ENCODE measurements at places on chromosomes 6 and 20. TPM values are rescaled to one million over a fixed set of nuclear protein-coding genes. Genes with fewer than 3 reads are reported as not detected.

GRCh38 chr6:154938221-154938580, 56.9 kb upstream of the TIAM2 start:
- DNase-seq: no peak

The MYH7B gene
- 0.55 TPM for total RNA-seq

- no peak for DNase-seq
Measured at GRCh38 chr6:115310156-115310555, 750.5 kb downstream of the FRK start.

The TP53INP2 gene
- total RNA-seq: 2.1 TPM

The GSTA3 gene
- not detected for total RNA-seq

The CDH22 gene
- total RNA-seq: not detected

DNA sequence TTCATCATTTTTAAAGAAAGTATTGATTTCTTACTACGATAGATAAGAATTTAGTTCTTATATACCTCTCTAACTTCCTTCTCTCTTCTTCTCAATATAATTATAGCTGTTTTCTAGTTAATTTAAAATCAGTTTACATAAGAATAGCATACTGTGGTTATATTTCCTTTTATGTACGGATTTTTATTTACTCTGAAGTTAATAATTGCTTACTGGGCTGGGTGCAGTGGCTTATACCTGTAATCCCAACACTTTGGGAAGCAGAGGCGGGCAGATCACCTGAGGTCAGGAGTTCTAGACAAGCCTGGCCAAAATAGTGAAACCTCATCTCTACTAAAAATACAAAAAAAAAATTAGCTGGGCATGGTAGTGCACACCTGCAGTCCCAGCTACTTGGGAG, 9.7 kb downstream of the ACSS2 start:
- DNase-seq: no peak

GRCh38 chr6:74631564-74631963, 574.3 kb downstream of the COL12A1 start:
- no peak for DNase-seq

GRCh38 chr20:57476084-57476526, 48.8 kb downstream of the CTCFL start:
- DNase-seq: no peak

DNA sequence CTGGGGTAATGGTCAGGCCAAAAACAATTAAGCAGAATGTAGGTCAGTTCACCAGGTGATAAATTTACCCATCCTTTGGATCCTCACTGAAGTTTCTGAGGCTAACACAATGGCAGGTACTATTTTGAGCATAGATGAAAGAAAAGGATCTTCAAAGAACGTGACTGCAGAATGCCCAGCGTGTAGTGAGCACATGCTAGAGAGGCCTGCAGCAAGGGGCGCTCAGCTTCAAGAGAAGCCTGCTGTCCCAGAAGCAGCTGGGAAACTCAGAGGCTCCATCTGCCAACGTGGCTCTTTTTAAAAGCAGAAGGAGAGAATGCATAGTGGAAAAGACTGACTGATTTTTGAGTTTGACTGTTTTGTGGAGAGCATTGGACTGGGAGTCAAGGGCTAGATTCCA, 57.4 kb downstream of the CD83 start:
- no peak for DNase-seq

The KAT14 gene
- total RNA-seq: 17.7 TPM

DNA sequence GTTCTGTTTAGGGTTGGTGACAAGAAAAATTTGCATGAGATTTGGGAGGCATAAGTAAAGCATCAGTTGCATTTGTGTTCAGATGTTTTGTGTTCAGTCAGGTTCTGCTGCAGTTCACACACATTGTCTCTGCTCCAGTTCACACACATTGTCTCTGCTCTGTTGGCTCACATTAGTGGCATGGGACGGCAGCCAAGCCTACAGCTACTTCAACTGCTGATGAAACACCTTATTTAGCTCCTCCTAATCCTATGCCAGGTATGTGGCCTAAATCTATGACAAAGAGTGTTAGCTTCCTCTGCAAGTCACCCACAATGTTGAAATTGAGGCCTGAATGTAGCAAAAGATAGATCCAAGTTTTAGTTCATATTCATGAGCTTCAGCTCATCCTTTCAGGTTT, 278.1 kb upstream of the SYNCRIP start:
- no peak for DNase-seq

The TMEM30A gene
- total RNA-seq: 61.6 TPM

The ZC3H12D gene
- 27.0 TPM for total RNA-seq

- DNase-seq: no peak
Measured at GRCh38 chr20:16758454-16759180, 10.5 kb downstream of the OTOR start.

- no peak for DNase-seq
Measured at GRCh38 chr6:7674291-7674690, 51.6 kb upstream of the BMP6 start.

The SLPI gene
- not detected for total RNA-seq

The UST gene
- total RNA-seq: 3.1 TPM

- no peak for DNase-seq
Measured at GRCh38 chr20:53940907-53941545, 129.4 kb downstream of the BCAS1 start.

GRCh38 chr6:79621579-79621978, 9.6 kb upstream of the SH3BGRL2 start:
- no peak for DNase-seq

- DNase-seq: no peak
Measured at GRCh38 chr20:62762801-62763368, 33.4 kb upstream of the MRGBP start.

DNA sequence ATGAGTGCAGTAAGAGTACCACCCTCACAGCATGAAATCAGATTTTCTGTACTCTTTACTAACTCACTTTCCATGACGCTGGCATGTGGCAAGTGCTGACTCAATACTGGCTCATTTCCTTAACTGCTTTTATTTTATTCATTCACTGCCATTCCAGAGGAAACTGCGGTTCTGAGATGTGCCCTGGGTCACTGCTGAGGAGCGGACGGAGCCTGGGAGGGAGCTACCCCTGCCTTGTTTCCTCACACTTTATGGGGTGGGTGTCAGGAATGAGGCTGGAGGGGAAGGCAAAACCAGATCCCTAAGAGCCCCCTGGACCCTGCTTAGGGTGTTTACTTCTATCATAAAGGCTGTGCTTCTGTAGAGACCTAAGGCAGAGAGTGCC, 14.4 kb downstream of the NT5E start:
- no peak for DNase-seq

The NKX2-2 gene
- not detected for total RNA-seq

The BMP5 gene
- total RNA-seq: not detected

- no peak for DNase-seq
Measured at GRCh38 chr6:52610745-52611355, 34.0 kb upstream of the TRAM2 start.

The NR2E1 gene
- not detected for total RNA-seq

GRCh38 chr6:137813308-137813970, 53.6 kb upstream of the TNFAIP3 start:
- DNase-seq: no peak

- no peak for DNase-seq
Measured at GRCh38 chr20:52405417-52405816, 213.8 kb upstream of the ZFP64 start.

DNA sequence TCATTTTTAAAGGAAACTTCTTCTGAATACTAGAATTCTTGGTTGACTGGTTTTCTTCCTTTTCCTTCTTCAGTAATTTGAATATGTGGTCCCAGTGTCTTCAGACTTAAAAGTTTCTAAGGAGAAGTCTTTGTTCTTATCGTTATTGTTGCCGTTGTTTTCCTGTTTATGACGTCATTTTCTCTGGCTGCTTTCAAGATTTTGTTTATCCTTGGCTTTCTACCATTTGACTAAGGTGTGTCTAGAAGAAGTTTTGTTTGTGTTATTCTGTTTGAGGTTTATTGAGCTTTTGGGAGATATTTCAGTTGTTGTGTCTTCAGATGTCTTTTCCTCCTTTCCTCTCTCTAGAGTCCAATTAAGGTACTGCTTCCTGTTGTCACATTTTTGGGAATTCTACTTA, 24.5 kb downstream of the CDYL start:
- no peak for DNase-seq

GRCh38 chr6:118122801-118123200, 215.7 kb downstream of the SLC35F1 start:
- no peak for DNase-seq

The FRS3 gene
- total RNA-seq: 6.2 TPM

- DNase-seq: no peak
Measured at GRCh38 chr6:114315831-114316595, 26.8 kb downstream of the HS3ST5 start.

The OR2J3 gene
- total RNA-seq: not detected

DNA sequence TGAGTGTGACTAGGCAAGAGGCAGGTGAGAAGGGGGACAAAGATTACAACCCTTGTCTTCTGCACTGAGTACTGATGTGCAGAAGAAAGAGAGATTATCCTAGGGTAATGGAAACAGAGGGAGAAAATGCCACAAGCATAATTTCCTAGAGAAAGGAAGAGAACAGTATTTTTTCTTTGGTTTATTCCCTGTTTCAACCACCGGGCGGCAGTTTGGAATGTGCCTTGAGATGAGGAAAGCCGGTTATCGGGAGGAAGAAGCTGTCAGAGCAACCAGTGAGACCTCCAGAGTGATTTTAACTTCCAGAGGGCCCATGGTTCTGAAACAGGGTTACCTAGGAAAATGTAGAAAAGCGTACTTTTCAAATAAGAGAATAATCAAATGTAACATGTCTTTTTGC, 121.4 kb downstream of the REV3L start:
- no peak for DNase-seq

DNA sequence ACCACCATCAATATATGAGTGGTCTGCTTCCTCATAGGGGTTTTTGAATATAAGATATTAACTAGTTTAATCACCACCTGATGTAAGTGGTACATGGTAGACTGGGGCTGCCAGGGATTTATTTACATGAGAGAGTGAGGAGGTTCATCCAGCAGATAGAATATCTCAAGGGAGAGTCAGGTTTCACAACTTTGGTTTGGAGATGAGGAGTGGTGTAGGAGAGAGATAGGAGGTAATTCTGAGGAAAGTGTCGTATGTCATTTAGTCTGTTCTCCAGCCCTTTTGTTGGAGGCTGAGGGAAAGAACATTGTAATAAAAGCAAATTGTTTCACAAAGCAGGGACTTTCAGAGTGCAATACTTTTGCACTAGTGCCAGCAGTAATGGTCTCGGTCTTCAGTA, 16.8 kb downstream of the L3MBTL3 start:
- no peak for DNase-seq

DNA sequence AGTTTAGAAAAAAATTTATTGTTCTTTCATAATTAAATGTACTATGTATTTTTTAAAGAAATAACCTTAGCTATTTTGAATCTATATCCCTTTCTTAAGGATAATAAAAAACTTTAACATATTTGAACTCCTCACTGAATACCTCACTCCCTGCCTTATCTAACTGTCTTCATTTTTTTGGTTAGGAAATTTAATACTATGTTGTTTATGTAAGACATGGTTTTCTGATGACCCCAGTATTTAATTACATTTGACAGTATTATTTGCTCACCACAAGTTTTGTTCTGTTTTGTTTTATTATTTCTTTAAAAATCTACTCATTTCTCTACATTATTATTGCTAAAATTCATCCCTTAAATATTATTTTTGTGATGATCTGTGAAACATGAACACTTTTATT, 394.4 kb upstream of the ADGRB3 start:
- DNase-seq: no peak

DNA sequence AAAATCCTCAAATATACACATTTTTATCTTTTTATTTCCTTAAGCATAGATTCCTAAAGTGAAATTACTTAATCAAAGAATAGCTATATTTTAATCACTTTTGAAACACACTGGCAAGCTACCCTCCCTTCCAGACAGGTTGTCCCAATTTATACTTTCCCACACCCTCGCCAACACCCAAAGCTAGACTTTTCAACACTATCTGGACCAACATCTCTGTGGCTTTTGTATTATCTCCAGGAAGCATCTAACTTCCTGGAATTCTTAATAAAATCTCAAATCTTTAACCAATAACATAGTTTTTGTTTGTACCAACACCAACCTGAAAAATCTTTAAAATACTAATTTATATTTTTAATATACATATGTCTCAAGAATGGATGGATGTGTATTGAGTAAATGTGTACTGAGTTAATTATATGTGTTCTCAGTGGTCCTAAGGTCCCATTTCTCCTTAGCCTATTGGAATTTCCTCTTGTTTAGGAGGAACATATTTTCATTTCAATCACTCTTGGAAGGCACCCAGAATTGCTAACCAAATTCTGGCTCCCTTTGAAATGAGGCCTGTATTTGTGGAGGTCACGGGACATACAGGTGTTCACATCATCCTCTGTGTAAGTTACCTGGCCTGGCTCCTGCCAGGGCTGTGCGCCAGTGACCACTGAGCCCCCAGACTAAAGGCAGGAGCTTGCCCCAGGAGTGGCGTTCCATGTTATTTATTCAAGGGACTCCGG, 17.4 kb upstream of the GFOD1 start:
- no peak for DNase-seq

The COL12A1 gene
- total RNA-seq: not detected

GRCh38 chr6:16184129-16184528, 54.3 kb upstream of the GMPR start:
- no peak for DNase-seq

- DNase-seq: no peak
Measured at GRCh38 chr6:53358440-53359094, 9.8 kb upstream of the ELOVL5 start.

DNA sequence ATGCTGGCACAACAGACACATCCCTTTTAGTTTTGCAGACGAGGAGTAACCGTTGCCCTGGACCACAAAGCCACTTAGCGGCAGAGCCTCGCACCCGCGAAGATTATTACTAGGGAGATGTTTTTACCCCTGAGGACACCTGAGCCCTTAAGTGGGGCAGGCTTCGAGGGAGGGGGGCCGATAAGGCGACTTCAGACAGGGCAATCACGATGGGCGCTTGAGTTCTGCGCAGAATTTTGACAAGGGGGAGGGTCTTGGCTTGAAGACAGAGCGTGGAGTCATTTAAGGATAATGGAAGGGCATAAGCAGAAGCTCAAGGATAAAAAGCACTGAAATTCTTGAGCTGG, 650 bp upstream of the TTK start:
- peak; percentile 63 for DNase-seq

DNA sequence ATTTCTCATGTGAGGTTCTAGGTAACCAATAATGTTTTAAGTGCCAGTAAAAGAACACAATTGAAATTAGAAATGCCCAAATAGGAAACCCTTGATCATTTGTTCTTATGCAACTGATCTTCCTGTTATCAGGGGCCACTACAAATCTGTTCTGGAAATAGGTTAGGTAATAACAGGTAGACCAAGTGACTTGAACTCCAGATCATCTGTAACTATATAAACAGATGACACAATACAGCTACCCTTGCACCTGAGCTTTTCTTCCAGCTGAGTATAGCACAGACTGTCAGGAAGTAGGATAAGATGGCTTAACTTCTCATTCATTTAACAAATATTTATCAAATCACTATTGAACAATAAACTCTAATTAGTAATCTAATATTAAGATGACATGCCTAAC, 52.5 kb downstream of the MAN1A1 start:
- no peak for DNase-seq

- DNase-seq: peak; percentile 74
Measured at GRCh38 chr20:50958615-50959542, at the start of gene MOCS3. MOCS3 (plus strand) TSS chr20:50958818; CDS start chr20:50958843, 25 bp downstream.

- no peak for DNase-seq
Measured at GRCh38 chr6:36607683-36608386, 13.7 kb downstream of the SRSF3 start.
